AG08395 (cell line): ENCODE measurements at places on chromosomes 2 and 18.

- no peak for DNase-seq
These were observed 505.7 kb upstream of the LRATD1 start for GRCh38 chr2:14126846-14127245.

GRCh38 chr2:66030553-66030952 is 404.4 kb upstream of the MEIS1 start:
- no peak for DNase-seq

DNA sequence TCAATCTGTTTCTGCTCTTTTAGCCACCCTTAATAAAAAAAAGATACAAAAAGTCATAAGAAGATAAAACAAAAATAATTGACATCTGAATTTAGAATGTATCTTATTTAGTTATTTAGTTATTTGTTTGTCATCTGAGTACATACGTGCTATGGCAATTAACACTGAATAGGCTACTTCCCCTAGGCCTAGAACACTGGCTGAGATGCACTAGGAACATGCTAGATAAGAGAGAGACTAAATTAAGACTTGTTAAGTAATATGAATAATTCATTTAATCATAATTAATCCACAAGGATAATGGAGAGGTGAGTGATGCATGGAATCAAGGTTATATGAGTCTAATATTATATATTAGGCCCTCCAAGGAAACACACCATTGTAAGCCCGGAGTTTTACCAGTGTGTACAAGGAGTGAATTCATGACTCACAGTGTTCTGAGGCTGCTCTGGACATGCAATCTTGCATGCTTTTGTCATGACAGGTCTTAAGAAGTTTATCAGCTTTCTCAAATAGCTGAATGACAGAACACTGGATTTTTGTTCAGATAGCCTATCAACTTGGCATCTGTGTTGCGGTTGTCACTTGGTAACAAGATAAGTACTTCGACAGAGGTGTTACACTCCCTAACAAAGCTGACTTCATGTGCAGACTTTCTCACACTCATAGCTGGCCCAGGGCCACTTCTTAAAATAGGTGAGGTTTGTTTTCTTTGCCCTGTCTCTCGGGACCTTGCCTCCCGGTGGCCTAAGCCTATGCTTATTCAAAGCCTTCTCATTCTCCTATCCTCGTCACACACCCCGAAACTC is 5.0 kb upstream of the SERPINB2 start:
- peak; percentile 78 for DNase-seq

DNA sequence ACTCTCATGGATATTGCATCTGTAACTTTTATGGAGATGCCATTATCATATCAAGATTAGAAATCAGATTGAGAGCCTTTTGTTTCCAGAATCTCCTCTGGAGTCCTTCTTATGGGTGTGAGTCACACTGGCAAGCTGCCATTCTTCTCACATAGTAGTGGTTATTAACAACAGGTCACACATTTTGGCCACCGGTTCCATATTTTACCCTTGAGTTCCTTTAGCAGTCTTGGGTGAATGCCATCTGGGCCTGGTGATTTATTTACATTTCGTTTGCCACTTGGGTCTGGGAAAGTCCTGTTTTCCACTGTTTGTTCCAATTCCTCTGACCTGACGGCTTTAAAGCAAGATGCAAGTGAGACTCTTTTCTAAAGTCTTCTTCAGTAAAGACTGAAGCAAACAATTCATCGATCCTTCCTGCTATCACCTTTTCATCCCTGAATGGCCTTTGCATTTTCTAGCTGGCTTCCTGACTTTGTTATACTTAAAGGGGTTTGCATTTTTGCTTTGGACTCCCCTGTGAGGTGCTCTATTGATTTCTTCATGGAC is 80.5 kb upstream of the CAVIN2 start:
- DNase-seq = peak; percentile 67

DNA sequence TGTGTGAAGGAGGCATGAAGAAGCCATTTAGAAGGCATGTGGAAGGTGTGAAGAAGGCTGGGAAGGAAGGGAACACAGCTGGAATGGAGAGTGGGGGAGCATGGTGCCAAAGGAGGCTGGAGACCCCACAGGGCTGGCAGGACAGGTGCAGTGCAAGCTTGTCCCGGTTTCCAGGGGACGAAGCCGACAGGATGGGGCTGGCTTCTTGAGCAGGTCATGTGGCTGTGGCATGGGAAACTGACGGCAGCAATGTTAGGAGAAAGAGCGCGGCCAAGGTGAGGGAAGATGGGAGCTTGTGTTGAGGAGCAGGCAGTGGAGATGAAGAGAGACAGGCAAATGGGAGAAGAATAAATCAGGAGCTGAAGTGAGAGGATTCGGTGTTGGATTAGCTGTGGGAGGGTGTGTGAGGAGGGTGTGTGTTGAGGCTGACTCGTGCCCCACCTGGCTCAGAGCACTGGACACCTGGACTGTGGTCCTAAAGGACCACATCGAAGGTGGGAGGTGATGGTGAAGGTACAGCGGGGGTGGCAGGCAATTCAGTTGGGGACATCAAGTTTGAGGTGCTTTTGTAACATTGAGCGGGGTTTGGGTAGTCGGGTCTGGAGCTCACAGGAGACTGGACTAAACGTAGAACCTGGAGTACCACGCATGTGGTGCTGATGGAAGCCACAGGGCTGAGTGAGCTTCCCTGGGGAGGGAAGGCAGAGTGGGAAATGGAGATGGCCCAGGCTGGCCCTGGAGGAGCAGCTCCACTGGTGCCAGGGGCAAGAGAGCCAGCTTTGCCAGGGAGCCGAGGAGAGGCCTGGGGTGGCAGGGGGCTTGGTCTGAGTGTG is 165.6 kb upstream of the HDAC4 start:
- no peak for DNase-seq

- DNase-seq = no peak
These were observed 4.2 kb downstream of the ZNF385B start for GRCh38 chr2:179857236-179857635.

- DNase-seq = no peak
These were observed 10.7 kb downstream of the PER2 start for GRCh38 chr2:238277695-238278094.

DNA sequence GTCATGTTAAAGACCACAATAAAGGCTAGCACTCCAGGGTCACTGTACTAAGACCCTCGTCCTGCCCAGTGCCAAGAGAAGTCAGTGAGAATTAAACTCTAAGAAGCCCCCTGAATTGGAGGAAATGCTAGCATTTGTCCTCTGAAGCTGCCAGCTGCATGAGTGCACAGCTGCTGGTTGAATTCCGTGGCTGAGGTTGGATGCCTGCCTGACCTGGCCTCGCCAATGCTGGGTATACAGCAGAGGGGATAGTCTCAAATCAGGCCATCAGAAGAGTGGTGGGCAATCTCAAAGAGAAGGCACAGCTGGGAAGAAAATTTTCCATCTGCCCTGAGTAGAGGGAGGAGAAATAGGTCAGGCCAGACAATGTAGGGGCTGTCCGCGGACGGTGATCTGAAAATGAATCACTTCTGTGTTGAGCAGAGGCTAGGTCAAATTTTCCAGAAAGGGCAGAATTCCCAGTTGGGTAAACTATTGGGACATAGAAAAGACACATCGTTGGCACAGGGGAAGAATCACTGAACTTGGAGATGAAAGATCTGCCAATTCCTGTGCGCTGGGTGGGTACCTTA is 110.5 kb upstream of the AGAP1 start:
- DNase-seq = peak; percentile 10

DNA sequence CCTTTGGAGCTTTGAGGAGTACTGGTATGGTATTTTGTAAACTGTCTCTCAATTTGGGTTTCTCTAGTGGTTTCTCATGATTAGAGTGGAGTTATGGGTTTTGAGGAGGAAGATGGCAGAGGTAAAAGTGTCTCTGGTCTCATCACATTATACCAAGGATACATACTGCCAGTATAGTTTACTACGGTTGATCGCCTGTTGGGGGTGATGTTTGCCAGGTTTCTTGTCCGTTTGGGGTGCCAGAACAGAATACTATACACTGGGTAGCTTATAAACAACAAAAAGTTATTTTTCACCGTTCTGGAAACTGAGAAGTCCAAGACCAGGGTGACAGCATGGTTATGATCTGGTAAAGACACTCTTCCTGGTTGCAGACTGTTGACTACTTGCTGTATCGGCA is 293.7 kb downstream of the NYAP2 start:
- DNase-seq = no peak

DNA sequence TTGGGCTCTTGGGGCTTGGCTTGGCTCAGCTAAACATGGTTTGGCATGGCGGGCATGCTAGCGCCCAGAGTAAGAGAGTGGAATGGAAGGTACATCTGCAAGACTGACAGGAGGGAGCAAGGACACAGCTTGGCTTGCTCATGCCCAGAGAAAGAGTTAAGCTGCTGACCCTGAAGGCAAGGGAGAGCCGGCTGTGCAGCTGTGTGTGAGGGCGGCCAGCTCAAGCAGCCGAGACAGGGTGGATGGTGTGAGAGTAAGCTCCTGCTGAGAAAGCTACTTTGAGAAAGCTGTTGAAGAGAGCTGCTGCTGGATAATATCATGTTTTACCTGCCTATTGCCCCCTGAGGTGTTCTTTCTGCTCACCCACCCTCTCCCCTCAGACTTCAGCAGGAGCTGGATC is 135.6 kb downstream of the CCBE1 start:
- DNase-seq = no peak

DNA sequence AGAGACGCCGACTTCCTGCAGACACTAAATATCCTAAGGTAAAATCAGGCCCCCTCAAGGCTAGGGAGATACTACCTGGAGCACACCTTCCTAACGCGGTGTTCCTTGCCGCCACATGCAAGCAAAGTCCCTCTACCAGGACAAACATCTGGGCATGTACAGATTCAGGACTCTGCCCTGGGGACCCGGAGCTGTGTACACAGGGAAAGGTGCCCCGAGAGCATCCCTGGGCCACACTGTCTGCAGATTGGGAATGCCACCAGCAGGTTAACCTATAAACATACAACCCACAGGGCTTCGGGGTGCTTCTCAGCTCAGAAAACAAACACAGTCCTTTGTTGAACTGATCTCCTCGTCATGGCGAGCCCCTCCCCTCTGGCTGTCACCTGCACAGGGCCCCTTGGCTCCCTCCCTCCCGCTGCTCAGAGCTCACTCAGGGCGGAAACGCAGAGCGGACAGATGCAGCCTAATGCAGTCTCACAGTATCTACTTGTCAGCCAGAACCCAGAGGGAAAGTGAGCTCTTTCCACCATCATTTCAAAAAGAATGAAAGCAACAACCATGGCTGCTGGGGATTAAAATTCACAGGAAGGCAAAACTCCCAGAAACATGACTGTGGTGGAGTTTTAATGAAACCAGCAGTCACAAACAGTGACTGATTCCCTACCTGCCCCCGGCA is 218.8 kb downstream of the HDAC4 start:
- DNase-seq = no peak

DNA sequence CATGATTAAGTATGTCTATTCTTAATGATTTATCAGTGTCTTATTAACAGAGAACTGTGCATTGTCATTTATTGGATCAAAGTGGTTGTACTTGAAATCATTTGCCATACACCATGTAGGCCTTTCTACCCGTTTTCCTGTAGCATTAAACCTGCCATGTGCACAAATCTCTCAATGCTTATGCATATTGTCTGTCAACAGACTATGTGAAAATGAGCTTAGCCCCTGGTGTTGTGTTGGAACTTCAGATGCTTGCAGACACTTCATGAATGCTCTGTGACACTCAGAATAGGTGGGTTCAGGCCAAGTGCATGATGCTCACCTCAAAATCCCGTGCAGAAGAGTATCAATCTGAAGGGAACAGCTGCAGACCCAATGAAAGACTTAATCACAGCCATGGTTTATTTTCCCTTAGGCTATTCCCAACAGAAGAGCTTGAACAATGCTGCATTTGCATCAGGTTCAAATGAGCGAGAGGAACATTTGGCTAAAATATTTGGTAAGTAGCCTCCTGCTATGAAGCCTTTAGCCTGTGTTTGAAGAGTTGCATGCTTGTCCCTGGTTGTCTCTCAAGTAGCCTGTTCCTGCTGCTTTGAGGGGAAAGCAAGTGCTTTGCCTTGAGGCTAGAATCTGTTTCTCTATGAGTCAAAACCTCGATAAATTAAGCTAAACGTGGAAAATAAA is 6.1 kb downstream of the C2orf92 start:
- no peak for DNase-seq

DNA sequence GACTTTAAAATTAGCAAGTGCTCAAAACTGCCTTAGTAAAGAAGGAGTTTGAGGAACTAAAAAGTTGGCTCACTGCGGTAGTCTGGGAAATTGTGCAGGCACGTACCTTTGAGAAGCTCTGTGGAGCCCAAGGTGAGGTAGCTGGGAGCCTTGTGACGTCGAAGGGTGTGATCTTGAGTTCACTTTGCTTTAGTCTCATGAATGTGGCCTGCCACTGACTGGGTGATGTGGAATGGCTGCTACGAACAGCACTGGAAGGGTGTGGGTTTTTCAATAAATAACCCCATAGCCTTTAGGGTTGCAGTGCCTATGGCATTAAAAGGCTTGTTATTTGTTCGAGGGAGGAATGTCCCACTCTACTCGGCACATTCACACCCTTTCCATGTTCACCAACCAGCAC is 312.3 kb downstream of the PRKCE start:
- no peak for DNase-seq

DNA sequence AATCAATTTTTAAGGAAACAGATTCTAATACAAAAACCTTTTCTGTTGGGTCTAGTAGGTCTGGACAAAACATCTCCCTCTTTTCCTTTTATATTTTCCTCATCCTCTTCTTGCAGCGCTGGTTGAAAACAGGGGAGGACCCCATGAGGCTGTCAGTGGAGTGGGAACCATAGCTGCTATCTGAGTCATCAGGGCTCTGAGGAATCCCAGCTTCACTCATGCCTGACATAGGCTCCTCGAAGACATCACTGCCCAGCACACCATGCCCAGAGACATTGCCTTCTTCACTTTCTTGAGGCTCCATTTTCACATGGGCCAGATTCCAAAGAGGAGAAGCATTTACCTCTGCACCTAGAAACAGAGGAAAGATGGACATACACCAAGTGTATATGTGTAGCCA is 10.0 kb downstream of the SUPT7L start:
- DNase-seq = no peak

GRCh38 chr2:78132391-78133370 is 610.5 kb upstream of the LRRTM4 start:
- DNase-seq = no peak

DNA sequence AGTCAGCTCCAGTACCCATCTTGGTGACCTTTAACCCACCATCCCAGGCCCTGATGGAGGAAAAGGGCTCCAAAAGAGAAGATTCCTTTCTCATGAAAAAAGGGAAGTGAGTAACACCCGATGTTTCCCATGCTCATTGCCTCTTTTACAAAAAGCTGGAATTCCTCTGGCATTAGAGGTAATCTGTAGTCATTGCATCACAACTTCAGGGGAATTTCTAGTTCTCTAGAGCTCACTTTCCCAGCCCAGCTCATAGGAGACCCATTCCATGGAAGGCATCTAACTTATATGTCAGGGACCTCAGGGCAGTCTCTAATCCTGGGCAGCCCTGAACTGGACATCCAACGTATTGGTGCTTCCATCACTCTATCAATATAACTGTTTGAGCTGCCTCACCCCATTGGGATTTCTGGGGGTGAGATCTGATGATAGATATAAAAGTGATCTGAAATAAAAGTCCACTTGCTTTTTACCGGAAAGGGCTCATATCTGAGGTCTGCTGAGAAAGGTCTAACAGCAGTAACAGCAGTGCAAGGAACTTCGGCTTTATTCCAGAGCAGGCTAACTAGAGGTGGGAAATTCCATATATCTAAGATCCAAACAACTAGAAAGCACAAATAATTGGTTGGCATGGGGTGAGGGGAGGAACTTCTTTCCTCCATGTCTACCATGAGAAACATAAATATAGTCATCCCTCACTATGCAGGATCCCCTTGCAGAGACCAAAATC is 106.1 kb downstream of the ETAA1 start:
- peak; percentile 73 for DNase-seq
